ENCODE measurements at places on chromosomes 4 and X.

DNA sequence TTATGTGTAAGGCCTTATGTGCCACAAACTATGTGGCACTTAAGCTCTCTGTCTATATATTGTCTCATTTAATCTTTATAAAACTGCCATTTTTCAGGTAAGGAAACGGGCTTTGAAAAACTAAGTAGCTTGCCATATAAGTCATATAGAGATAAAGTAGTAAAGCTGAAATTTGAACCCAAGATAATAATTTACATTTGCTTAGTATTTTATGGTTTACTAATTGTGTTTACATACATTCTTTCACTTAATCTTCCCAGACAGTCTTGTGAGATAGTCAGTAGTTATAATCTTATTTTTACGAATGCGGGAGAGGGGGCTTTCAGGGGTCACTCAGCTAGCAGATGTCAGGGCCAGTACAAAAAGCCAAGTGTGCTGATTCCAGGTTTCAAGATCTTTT is 13.9 kb upstream of the CCNG2 start:
- no peak for DNase-seq

- peak; percentile 10 for DNase-seq
Observed at GRCh38 chr4:68070302-68070701, 59.4 kb downstream of the TMPRSS11F start.

DNA sequence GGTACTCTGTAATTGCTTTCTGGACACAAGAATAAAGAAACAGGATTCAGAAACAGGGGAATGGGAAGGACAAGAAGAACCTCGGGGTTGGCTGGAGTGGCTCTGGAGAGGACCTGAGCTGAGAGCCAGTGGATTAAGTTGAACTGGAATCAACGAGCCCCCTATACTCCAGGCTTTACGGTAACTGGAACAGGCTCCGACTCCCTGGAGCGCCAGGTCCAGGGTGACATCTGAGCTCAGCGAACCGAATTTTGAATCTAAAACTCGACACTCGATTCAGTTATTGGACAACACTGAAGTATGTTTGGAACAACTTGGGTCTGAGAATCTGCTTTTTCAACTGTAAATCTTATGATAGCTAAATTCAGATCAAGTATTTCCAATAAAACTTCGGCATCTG is 23.9 kb downstream of the HMX1 start:
- no peak for DNase-seq

GRCh38 chr4:153241970-153242838 is 38.0 kb downstream of the TRIM2 start:
- DNase-seq, result peak; percentile 51

GRCh38 chrX:38657562-38657961 is 96.2 kb downstream of the TSPAN7 start:
- DNase-seq, result no peak

DNA sequence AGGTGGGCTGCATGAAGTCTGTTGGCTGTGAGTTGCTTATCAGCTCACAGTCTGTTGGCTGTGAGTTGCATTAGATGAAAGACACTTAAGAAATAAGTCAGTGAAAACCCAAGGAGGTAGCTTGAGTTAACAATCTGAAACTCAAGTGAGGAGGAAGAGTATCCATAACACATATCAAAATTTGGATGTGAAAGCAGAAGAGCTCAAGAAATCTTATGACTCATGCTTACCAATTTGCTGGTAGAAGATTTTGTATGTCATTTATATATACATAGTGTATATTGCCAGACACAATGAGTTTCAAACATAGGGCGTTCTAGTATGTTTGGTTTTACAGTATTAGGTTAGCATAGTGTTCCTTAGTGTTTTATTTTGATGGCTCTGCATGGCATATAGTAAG is 107.4 kb downstream of the DDIT4L start:
- no peak for DNase-seq

DNA sequence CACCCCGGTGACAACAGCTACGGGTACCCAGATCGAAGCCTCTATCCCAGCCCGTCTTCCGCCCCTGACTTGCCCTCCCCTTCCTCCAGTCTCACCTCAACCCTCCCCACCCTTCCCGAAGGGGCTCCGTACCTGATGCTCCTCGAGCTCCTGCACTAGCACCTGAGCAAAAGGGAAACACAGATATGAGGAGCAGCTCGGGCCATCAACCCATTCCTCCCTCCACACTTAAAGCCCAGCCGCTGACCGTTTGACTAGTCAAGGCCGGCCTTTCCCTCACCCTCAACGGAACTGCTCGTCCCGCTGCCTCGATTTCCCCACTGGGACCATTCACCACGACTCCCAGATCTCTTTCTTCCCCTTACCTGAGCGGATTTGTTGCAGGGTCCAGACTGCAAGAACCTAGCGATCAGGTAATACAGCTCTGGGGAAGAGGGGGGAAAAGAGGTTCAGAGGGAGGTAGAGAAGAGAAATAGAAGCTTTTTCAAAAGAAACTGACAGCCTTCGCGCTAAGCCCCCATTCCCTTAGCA is 731 bp downstream of the BRWD3 start:
- DNase-seq, result no peak

DNA sequence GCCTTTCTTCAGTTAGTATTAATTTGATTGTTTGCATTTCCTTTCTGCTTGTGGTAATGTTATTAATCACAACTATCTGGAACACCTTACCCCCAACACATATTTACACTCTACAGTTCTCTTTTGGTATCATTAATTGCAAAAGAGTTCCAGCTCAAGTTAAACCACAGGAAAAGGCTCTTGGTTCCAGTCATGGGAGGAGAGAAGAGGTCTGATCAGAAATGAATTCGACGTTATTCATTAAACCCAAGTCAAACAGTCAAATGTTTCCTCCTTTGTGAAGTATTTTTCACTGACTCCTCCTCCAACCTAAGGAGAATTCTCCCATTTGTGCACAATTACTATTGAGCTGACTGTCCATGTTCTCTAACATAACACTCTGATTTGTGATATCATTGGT is 91.4 kb downstream of the SLC39A8 start:
- no peak for DNase-seq

GRCh38 chr4:87370068-87370467 is 20.9 kb downstream of the HSD17B11 start:
- no peak for DNase-seq

GRCh38 chr4:107616838-107617389 is 103.1 kb downstream of the PAPSS1 start:
- DNase-seq, result no peak

DNA sequence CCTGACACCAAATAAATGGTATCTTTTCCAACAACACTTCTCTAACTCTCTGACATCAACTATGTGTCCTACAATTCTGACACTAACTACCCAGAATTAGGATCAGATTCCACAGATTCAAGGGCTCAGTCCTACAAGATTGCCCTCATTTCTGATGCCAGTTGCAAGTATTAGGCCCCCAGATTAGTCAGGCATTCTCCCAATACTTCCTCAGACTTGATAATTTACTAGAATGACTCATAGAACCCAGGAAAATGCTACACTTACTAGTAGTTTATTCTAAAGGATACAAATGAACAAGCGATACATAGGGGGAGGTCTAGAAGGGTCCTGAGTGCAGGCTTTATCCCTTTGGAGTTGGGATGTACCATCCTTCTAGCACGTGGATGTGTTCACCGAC is 8.5 kb downstream of the TIGD2 start:
- no peak for DNase-seq

DNA sequence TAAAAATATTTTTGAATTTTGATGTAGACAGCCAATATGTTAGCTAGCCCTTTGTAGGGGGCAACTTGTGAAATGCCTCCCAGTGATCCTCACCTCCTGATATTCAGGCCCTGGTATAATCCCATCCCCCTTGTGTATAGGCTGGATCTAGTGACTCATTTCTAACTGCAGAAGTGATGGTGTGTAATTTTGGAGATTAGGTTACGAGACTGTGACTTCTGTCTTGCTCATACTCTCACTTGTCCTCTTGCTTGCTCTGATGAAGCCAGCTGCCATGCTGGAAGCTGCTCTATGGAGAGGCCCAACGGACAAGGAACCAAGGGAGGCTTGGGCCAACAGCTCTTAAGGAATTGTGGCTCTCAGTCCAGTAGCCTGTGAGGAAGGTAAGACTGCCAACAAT is 61.7 kb downstream of the GPR82 start:
- DNase-seq, result no peak

GRCh38 chr4:27407616-27408015 is 547.0 kb downstream of the STIM2 start:
- DNase-seq, result no peak

DNA sequence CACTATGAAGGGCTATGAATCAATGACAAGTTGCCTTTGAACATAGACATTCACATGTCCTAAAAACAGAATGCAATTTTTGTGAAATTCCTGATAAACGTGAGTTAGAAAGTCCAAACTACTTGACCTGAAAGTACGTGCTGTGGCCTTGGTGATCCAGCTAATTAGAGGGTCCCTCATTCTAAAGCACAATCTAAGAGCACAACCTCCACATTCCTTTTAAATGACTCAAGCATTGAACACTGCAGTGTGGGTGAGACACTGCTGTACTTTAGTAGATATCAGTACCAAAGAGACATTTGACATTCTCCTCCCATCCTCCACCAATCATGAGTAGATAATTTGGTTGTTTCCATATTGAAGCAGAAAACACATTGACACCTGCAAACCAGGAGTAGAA is 73.5 kb downstream of the FAM47B start:
- no peak for DNase-seq

DNA sequence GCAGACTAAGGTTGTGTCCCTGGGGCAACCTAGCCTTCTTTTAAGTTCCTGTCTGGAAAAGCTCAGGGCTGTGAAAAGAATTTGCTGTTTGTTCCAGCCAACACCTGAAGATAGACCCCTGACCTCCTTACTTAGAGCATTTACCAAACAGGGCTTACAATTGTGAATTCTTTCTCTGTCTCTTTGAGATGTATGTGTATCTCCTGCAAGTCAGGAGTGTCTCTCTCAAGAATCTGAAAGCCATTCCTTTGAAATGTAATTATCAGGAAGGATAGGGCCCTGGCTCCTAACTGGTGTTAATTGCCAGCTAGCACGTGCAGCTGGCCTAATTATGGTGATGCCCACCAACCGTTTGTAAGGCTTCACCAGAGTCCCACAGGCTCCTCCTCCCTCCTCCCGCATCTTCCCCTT is 18.2 kb downstream of the CCNG2 start:
- DNase-seq, result no peak

- no peak for DNase-seq
Observed at GRCh38 chr4:95472534-95472933, 76.2 kb downstream of the UNC5C start.

GRCh38 chr4:145656156-145656555 is 23.8 kb upstream of the C4orf51 start:
- no peak for DNase-seq

- DNase-seq, result no peak
Observed at GRCh38 chrX:96703816-96704215, 19.2 kb downstream of the DIAPH2 start.

DNA sequence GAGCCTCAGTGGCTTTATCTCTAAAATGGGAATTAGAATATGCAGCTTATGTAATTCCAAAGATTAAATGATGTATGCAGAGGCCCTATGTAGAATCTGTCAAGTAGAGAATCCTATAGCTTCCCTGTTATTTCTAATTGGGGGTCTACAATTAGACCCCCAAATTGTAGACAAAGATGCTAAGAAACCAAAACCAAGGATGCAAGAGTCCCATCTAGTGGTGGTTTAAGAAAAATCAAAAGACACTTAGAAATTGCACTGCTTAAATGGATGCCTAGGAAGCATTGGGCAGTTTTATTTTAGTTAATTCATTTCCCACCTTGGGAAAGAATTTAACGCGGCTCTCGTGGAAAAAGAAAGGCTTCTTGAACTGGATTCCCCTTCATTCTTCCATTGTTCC is 115.2 kb downstream of the GABRA2 start:
- peak; percentile 57 for DNase-seq

- no peak for DNase-seq
Observed at GRCh38 chr4:71269233-71269632, 69.6 kb upstream of the SLC4A4 start.

GRCh38 chr4:55437823-55438222 is 42.1 kb downstream of the TMEM165 start:
- DNase-seq, result no peak

DNA sequence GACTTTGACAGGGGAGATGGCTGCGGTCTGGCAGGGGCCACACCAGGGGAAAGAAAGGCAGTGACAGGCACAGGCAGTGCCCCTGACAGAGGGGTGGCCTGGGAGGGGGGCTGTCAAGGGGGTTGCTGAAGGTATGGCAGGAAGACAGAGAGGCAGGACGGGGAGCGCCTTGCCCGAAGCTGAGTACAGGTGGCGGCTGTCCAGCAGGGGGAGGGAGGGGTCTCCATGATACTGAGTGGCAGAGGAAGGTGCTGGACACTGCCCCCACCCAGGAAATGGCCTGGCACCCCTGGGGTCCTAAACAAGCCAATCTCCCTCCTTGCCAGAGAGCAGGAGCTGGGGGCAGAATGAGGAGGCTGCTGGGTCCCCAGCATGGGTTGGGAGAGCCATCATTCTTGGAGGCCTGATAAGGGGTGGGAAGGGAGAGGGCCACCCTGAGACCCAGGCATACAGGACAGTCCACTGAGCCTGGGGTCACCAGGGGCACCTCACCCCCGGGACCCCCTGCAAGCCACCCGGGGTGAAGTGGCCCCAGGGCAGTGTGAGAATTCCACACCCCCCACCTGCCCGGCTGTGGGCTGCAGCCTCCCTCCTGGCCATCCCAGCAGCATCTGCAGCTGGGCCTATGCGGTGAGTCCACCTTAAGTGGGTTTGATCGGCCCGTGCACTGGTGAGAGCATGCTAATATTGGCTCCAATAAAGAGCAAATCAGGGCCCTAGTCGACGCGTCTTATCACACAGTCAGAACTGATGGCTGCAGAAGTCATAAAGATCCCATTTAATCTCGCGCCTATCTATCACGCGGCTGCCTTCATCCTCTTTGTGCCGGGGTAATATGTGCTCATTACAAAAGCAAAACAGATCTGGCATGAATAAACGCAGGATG is 108.5 kb downstream of the FAM53A start:
- DNase-seq, result no peak

DNA sequence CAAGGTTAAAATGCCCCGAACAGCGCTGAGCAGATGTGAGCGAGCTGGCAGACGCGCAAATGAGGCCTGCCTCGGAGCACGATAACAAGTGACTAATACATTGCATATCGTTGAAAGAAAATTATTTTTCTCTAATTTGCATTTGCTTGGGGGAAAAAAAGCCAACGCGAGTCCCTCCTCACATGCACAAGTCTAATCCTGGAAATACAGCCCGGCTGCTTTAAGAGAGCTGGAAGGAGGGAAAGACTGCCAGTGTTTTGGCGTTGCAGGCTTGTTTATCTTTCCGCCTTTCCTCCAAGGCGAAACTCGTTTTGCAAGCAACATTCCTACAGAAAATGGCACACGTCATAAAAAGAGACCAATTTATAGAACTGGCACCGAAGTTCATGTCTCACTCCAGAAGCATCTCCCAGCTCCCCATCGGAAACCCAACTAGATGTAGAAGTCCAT is 12.6 kb downstream of the BCOR start:
- no peak for DNase-seq
